Stimulated activated CD4-positive, alpha-beta T cell treated with anti-CD3 and anti-CD28 coated beads, Interleukin-2, amount 100 ng/mL, for 48 hours (primary cell): ENCODE measurements at places on chromosomes 16 and 17.
A peak's percentile ranks its signal among the peaks of the same experiment; 100 is the strongest.

GRCh38 chr16:54783226-54783625 is 147.4 kb upstream of the IRX5 start:
- DNase-seq: no peak

DNA sequence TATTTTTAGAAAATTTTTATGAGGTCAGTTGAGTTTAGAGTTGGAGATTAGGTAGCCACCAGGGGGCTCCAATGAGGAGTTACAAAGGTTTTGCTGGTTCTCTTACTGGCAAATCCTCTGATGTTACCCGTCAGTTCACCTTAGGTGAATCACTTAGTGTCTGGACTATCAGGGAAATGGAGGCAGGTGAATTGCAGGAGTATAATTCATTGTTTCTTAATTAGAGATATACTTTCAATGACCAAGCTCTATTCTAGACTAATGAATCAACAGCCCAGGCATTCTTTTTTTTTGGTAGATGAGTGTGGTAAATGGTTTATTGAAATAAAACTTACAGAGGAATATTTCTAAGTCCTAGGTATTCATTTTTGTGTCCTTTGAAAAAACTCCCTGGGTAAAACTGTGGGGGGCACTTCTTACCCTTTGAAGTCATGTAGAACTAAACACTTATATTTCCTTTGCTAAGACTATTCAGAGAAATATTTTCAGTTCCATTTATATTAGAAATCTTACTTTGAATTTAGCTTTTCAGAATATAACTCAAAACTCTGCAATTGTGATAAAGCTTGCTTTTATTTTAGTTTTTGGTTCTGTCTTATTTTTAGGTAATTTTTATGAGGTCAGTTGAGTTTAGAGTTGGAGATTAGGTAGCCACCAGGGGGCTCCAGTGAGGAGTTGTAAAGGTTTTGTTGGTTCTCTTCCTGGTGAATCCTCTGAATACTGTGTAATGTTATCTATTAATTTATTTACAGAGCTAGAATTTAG is 17.7 kb downstream of the PSMD11 start:
- peak; percentile 73 for DNase-seq

- no peak for DNase-seq
Observed at GRCh38 chr17:39852239-39852638, 11.9 kb downstream of the IKZF3 start.

GRCh38 chr17:78667741-78668640 is 90.8 kb upstream of the DNAH17 start:
- DNase-seq: no peak

DNA sequence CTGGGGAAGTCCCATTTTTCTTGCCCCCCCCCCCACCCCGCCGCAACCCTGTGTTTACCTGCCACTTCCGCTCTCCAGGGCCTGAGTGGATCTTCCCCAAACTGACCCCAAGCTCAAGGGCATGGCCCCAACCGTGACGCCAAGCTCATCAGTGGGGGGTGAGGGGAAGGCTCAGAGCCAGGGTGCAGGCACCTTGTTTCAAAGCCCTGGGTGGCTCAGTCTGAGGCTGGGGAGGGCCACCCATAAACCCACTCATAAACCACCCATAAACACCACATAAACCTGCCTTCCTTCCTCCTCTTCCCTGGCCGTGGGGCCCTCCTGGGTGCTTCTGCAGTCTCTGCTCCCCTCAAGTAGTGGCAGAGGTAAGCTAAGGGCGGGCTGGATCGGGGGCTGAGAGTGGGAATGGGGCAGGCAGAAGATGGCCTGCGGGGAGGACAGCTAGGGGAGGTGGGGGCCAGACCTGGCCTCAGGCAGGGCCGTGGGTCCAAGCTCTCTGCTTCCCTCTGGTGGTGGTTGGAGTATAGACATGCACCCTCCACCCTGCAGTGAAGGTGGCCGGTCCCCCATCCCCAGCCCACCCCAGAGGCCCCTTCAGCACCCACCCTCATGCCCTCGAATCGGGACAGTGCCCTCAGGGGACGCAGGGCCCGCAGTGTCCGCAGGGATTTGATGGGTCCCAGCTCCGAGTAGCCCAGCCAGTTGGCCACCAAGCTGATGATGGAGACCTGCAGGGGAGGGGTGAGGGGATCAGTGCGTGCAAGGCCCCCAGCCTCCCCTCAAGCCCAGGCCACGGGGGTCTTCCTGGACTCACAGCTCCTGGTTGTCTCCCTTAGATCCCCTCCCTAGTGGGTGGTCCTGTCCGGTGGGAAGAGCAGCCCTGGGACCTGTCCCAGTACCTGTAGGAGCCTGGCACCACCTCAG is 14.6 kb upstream of the CD79B start:
- DNase-seq: peak; percentile 59

DNA sequence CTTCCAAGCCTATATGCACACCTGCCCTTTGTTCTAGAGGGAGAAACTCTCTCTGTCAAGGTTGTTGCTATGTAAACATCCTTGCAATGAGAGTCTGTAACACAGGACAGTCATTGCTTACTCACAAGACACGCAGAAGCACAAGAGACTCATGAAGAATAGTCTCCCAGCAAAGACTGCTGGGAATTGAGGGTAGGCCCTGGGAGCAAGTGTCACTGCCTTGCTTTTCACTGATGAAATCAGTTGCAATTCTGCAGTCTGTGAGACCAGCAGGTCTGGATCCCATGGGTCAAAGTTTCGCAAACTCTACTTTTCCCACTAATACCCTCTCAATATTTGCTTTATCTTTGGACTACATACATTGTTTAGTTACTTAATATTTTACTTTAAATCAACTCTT is 177.4 kb downstream of the FTO start:
- no peak for DNase-seq

DNA sequence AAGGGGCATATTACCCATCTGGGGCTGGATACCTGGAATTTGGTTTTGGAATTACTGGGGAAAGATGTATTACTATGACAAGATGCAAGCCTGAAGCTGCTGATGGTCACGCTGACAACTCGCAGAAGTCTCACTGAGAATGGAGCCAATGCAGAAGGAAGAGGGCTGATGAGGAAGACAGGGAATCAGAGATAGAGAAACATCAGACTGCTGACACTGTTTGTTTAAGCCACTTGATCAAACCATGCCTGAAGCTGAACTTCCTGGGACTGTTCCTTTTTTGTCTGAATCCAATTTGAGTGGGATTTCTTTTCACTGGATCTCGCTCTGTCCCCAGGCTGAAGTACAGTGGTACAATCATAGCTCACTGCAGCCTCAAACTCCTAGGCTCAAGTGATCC is 133.9 kb downstream of the GAS7 start:
- no peak for DNase-seq

DNA sequence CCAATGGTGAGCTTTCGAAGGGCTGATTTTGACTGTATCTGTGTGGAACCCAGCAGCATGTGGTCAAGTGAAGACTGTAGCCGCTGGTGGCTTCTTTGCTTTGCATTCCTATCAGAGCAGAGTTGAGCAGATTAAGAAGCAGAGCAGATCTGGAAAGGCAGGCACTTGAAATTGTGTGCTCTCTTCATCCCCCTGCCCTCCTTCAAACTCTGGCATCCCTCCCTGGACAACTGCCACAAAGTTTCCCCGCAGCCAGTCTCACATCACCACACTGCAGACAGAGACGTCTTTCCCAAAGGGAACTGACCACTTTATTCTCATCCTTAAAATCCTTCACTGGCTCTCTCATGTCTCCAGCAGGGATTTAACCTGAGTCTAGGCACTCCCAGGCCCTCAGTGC is 237.1 kb upstream of the DYNLRB2 start:
- no peak for DNase-seq

GRCh38 chr17:35801583-35802224 is 6.3 kb upstream of the MMP28 start:
- DNase-seq: no peak

- DNase-seq: peak; percentile 49
Observed at GRCh38 chr16:57530104-57530521, 6.3 kb downstream of the CCDC102A start.

GRCh38 chr16:10541366-10541765 is 39.0 kb downstream of the EMP2 start:
- DNase-seq: no peak

DNA sequence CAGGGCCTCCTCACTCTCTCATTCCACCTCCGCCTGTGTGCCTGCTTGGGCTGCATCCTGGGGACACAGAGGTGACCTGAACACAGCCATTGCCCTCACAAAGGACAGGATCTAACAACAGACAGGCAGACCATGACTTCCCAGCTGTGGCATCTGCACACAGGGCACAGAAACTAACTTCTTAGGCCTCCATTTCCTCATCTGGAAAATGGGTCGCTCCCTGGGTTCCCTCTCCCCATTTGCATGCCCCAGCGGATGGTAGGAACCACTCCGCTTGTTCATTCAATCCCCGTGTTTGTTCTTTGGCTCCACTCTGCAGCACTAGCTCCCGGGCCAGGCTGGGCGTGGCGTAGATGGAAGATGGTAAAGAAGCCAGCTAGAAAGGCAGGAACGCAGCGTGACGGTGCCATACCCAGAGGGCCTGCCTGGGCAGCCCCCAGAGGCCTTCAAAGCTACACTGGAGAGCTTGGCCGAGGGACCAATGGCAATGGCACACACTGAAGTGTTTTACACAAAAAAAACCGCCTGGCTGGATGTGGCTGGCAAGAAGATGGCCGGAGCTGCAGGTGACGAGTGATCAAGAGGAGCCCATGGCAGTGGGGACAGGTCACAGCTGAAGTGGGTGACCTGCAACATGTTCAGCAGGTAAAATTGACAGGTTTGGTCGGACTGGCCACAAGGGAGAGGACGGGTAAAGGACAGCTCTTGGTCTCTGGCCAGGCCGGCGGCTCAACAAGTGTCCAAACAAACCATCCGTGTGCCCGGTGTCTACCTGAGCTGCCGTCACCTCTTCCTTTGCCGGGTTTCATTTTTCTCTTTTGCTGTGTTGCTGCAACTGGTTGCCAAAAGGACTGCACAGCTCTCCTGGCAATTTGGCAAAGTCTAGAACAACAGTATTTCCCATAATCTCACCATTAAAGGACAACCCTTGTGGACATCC is 66.9 kb downstream of the SOCS1 start:
- no peak for DNase-seq

- no peak for DNase-seq
Observed at GRCh38 chr16:78122774-78123315, 23.4 kb downstream of the WWOX start.

GRCh38 chr17:30831663-30832437 is at the start of gene ATAD5:
Gene ATAD5, plus strand, starts transcription at chr17:30831966. Its CDS starts 382 bp downstream, at chr17:30832348.
- peak; percentile 84 for DNase-seq

DNA sequence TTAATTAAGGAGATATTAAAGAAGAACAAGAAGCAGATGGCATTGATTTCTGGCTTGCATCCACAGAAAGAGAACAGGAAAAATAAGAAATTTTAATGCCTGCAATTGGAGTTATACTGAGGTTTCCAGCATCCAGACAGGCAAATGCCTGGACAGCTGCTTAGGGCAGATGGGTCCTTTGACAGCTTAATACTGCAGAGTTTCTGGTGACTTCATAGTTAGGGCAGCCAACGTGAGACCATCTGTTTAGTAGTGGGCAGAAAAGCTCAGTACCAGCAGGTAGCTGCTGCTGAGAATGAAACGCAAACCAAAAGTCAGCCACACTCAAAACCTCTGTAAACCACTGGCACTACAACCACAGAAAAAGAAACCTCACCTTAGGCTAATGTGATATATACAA is 109.8 kb downstream of the CDK5R1 start:
- no peak for DNase-seq

DNA sequence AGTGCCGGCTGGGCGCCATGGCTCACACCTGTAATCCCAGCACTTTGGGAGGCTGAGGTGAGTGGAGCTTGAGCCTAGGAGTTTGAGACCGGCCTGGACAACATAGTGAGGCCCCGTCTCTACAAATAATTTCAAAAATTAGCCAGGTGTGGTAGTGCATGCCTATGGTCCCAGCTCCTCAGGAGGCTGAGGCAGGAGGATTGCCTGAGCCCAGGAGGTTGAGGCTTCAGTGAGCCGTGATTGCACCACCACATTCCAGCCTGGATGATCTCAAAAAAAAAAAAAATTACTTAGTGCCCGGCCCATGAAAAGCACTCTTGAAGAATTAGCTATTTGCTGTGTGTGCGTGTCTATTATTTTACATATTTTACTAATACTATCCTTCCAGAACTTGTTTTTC is 9.6 kb downstream of the GPRC5C start:
- no peak for DNase-seq

- no peak for DNase-seq
Observed at GRCh38 chr16:85327731-85328675, 215.7 kb upstream of the CIBAR2 start.
